ENCODE measurements at places on chromosomes 6 and 20. TPM values are rescaled to one million over a fixed set of nuclear protein-coding genes. Genes with fewer than 3 reads are reported as not detected.

DNA sequence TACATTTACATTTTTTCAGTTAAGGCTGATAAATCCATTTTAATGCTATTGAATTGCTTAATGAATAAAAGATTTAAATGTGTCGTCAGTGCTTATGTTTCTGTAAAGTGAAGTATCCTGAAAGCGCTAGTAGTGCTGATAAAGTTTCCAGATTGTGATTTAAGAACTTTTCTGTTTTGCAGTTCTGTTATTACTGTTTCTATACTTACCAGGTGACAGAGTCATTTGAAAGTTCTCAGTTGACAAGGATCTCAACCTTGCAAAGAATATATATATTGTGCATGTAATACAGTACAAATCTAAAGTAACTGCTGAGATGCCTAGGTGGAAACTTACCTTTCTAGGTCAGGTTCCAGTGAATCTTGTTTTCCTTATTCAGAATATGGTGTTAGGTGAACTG, 201.8 kb downstream of the ARID1B start:
- DNase-seq: no peak

- no peak for DNase-seq
These were observed 152.3 kb downstream of the ZDHHC14 start for GRCh38 chr6:157533048-157533871.

DNA sequence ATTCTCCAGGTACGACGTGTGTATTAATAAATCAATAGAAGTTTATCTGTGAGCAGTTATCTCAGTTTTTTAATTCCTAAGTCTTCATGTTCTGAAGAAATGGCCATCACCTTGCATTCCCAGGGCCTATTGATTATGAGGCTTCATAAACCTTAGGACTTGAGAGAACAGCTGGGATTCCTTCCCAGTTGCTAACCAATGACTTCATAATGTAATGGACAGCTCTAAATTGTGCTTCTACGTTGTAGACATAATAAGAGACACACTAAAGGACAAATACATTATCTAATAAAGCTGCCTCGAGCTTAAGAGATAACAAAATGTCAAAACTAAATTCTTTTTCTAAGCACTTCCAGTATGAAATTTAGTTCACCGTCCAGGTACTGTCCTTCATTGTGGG, 30.6 kb downstream of the TSHZ2 start:
- no peak for DNase-seq

DNA sequence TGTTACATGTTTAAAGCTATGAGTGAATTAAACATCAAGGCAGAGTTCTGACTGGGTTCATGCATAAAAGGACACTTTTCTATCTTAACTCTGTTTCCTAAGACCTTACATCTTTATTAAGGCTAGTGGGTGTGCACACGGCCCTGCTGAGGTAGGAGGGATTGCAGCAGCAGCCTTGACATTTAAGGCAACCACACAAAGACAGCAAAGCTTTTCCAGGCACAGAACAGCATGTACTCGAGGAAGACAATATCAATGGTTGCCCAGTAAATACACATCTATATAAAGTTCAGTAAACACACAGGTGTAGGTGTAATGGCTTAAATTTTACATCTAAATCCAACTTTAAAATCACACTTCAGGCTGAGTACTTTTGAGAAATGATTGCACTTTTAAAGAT, 79.8 kb upstream of the LOC128125822 start:
- no peak for DNase-seq

GRCh38 chr6:42901538-42901957, 14.3 kb upstream of the PTCRA start:
- DNase-seq: peak; percentile 56

DNA sequence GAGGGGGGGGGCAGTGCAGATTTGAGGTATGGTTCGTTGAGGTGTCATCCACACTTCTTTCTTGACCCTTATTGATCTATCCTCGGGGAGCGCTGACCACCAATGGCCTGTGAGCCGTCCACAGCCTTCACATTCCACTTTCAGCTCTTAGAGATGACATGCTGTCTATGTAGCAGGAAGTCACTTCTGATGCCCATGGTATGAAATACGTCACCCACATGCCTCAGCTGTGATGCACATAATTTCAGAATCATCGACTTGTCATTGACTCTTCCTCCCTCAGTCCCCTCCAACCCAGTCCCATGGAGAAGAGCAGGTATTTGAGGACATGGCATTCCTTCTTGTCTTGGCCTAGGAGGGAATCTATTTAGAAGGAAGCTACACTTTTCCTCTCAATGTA, 4.7 kb upstream of the ADGRF5 start:
- no peak for DNase-seq

GRCh38 chr6:148250975-148251685, 91.5 kb upstream of the SASH1 start:
- DNase-seq: no peak

DNA sequence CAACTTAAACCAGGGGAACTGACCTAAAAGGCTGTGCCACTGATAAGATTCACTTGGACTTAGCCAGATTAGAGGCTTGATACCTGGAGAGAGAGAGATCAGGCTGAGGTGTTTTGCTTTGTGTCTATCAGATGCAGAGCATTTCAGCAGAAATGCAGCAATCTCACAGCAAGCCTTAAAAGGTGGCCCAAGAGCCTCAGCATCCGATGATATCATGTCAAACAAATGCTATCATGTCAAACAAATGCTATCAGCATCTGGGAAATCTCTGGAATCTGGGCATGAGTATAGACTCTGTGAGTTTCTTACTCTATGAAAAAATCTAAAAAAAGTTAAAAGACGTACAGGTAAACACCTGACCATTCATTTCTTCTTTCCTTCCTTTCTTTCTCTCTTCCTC, 718.9 kb downstream of the EYS start:
- DNase-seq: no peak

DNA sequence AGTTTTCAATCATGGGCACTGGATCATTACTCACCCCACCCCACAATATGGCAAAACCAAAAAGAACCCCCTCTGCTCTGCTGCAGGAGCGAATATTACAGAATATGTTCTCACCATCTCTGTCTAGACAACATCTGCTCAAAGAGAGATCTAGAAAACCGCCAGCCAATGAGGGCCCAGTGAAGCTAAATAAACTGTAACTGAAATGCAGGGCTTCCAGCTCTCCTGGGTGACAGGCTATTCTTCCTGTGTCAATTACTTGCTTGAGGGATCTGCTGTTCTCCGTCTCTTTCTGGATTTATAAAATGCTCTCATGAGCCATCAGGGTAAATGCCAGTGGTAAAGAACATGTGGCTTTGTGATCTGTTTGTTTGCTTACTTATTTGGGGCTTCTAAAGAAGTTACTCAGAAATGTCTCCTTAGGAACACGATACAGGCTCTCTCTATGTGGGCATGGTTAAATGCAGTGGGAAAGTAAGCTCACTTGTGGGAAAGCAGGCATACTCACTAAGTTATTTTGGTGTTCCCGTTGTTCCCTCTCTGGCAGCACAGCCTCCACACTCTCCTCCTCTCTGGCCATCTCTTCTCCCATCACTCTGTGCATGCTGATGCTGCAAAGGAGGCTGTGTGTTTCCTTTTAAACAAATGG, 44.8 kb downstream of the TTI1 start:
- DNase-seq: peak; percentile 27

DNA sequence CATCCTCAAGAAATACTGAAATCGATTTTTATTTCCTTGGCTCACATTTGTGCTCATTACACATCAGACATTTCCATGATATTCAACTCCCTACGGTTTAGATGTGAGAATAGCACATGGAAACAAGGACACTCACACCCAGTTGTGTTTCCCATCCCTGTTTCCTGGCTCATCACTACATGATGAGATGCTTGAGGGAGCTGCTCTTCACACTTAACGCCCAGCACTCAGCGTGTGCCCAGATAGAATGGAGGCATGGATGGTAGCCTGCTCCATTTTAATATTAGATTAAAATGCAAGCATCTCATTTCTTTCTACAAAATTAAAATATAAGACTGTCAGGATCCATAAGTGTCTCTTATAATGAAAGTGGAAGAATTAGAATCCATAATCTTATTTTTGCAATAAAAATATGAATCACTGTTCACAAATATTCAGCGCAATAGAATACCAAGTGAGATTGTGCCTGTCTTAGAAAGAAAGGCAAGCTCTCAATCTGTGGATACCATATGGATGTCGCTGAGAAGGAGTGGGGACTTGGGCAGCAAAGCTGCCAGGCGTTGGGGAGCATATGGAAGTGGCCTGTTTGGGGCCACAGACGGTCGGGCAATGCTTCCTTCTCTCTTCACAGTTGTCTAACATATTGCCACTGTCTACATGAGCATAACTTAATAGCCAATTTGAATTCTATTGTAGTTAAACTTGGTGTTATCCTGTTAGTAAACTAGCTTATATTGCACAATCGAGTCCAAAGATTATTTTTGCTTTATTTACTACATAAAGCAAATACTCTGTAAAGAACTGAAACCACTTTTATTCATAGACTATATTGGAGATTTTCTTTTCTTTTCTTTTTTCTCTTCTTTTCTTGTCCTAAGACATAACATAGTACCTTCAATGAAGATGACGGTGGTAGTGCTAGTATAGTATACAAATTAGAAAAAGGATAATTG, 206.8 kb upstream of the QKI start:
- DNase-seq: no peak

DNA sequence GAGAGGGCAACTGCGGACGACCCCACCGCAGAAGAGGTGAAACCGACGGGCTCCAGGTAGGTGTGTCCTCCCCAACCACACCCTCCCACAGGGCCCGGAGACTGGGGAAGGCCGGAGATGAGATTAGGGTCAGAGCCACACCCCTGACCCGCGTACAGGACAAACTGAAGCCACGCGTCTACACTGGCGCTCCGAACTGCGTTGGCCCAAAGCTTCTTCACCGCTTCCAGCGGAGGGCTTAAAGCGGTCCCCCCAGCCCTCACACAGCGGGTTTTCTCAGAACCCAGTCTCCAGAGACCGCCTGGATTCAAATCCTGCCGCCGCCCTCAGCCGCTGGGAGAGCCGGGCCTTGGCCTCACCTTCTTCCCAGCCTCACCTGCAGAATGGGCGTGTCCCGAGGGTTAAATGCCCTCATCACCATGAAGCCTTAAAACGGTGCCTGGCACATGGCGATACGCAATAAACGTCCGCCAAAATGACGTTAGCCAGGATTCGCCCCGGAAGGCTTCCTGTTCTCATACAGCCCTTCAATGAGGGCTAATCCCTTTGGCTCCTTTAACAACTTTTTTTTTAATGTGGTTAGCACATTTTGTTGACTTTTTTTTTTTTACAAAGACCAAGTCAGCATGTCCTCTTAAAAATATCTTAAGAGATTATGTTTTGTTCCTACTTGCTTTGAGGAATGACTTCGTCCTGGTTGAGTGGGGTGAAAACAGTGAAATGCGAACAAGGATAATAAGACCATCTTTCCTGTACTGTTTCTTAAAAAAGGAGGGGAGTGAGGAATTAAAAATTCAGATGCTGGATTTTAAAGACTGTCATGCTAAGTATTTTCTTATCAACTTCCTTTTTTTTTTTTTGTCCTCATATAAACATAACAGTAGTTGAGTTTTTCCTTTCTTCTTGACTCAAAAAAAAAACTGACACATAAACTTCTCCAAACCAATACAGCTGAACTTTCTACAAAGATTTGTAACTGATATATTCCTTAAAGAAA, 15.1 kb upstream of the ZNF217 start:
- DNase-seq: no peak

DNA sequence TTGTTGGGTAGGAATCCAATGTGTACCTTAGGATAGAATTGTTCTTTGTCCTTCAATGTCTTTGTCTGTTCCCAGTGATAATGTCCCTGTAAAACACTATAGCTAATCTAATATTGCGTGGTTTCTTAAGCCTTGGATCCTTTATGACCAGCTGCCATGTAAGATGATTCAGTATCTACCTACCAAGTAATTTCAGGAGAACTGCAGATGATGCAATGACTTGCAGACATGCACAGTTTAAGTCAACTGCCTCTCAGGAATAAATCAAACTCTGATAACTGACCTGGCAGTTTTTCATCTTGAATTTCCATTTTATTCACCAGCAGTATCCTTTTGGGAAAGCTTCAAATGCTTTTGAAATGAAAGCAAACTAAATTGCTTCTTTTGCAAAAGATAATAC, 157.8 kb downstream of the TPBG start:
- DNase-seq: no peak

DNA sequence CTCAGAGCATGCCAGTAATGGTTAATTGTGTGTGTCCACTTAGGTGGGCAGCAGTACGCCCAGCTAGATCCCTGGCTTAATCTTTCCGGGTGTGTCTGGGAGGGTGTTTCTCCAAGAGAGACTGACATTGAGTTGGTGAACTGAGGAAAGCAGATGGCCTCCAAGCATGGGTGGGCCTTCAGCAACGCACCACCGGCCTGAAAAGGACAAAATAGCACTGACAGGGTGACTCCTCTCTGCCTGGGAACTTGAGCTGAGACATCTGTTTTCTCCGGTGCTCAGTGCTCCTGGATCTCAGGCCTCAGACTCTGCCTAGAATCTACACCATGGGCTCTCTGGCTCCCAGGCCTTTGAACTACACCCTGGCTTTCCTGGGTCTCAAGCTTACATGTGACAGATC, 43.2 kb downstream of the C6orf118 start:
- DNase-seq: no peak

DNA sequence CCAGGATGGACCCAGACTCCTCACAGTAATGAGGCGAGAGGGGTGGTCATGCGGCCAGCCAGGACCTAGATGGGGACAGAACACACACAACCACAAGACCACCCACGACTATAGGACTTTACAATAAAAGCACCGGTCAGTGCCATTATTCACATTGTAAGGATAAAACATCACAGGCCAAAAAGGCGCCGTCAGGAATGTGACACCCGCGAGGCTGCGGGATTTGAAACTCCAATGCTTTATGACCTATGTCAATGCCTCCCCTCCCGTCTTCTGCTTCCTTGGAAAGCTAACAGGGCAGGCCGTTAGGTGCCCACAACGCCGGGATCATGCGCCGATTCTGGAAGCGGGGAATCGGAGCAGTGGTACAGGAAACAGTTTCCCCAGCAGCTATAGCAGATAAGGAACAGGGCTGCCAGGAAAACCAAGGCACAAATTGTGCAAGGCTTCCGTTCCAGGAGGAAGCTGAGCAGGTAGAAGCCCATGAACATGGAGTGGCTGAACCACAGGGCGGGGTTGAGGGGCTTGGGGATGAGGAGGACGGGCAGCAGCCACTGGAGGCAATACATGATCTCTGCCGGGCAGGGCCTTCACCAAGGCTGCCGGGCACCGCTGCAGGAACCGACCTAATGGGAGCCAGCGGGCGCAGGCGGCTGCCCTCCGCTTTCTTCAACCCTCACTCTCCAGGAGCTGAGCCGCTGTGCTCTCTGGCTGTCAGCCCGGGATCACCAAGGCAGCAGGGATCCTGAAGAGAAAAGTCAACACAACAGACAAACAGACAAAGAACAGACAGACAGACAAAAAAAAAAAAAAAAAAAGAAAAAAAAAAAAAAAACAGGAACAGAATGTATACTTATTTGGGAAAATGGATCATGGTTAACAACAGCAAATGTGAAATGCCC, 2.2 kb upstream of the NNAT start:
- no peak for DNase-seq

- DNase-seq: no peak
These were observed 24.7 kb upstream of the ASXL1 start for GRCh38 chr20:32333181-32333987.

- no peak for DNase-seq
These were observed 271.6 kb upstream of the SGK1 start for GRCh38 chr6:134589512-134589911.

GRCh38 chr20:62052336-62052841, 13.3 kb downstream of the TAF4 start:
- no peak for DNase-seq

LY6G6F gene
- total RNA-seq: not detected

SLC2A10 gene
- 7.5 TPM for total RNA-seq

ZSCAN26 gene
- 40.7 TPM for total RNA-seq

MRAP2 gene
- 6.2 TPM for total RNA-seq

TRPC4AP gene
- 45.9 TPM for total RNA-seq

Measured in occipital lobe (tissue), 3 donors.